Activated T-helper 17 cell treated with anti-CD3 and anti-CD28 coated beads, Interleukin-2, amount 50 U/mL, for 72 hours (primary cell): ENCODE measurements at places on chromosomes 11 and 22.

DNA sequence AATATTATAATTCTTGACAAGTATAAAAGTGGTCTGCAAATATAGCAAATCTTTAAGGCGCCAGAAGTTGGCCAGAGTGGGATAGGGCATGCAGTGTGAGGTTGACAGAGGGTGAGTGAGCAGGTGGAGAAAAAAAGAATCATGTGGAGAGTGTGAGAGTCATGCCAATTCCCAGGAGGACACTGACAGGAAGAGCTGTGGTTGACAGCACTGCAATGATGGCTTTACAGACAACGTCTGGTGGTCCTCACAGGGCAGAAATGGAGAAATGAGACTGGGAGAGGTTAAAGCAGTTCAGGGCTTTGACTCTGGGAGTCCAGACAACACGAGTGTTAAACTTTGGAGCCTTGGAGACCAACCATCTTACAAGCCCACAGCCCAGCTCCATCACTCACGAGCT lies 34.9 kb downstream of the SERPIND1 start:
- ATAC-seq = no peak

DNA sequence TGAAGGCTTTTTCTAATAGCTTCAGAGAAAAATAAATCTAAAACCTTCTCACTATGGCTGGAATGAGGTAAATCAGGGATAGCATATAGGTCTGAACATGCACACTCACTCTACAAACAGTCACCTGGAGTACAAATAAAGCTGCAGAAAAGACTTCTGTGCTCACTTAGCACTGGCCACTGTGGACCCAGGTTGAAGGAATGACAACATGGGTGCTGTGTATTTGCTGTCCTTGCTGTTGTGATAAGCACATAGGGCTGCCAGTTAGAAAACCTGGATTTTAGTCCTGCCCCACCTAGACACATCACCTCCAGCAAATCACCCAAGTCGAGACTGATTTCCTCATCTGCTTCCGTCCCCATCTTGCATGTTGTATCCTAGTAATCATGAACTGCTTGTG lies 51.2 kb downstream of the FZD4 start:
- ATAC-seq = no peak

DNA sequence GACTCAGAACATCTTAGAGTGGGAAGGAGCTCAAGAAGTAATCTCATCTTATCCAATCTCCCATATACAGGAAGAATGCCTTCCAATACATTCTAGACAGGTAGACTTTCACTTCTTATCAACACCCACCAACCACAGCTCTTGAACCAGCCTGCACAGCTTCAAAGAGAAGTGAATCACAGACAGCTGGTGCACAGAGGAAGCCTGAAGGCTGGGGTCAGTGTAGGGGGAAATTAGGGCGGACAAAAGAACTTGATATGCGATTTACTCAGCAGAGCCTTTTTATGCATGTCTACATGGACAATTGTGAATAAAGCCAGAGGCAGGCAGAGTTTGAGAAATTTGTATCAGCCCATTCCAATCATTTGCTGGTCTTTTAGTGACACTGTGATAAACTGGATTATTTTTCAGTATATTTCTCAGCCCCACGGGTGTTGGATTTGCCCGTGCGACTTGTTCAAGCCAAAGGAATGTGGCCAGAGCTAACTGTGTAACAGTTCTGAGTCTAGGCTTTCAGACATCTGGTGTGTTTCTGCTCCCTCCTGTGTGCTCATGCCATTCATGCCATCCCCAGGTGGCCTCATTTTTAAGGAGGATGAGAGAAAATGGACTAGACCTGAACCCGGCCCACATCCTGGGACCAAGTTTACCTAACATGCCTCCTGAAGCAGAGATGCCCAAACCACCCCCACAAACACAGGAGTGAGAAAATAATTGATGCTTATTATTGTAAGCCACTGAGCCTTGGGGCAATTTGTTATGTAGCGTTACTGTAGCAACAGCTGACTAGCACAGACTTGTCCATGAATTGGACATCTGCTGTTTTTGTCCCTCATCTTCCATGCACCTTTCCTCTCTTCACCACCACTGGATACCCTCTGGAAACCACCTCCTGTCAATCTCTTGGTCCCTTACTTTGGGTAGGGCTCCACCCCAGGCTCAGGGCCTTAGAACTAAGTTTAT lies 137.5 kb upstream of the HSD17B12 start:
- ATAC-seq = no peak

- ATAC-seq = peak; percentile 92
Measured at GRCh38 chr22:40519284-40519947, 117.1 kb downstream of the MRTFA start.

DNA sequence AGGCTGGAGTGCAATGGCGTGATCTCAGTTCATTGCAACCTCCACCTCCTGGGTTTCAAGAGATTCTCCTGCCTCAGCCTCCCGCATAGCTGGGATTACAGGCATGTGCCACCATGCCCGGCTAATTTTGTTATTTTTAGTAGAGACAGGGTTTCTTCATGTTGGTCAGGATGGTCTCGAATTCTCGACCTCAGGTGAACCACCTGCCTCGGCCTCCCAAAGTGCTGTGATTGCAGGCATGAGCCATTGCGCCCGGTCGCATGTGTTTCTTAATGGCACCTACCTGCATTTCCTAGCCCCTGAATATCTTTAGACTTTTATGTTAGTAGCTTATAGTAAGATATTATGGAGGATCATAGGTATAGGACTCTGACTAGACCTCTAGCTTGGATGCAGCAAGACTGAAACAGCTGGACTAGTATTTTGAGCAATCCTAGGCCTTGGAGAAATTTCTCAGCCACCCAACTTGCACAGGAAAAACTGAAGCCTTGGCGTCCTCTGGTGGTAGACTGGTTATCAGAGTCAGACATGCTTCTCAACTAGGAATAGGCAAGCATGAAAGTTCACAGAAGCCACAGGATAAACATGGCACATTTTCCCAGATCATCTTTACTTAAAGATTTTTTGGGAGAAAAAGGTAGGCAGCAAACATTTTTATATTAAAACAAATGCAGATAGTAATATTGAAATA lies 22.7 kb upstream of the C1QTNF4 start:
- no peak for ATAC-seq

- ATAC-seq = no peak
Measured at GRCh38 chr11:31687256-31687655, 123.9 kb downstream of the PAX6 start.

DNA sequence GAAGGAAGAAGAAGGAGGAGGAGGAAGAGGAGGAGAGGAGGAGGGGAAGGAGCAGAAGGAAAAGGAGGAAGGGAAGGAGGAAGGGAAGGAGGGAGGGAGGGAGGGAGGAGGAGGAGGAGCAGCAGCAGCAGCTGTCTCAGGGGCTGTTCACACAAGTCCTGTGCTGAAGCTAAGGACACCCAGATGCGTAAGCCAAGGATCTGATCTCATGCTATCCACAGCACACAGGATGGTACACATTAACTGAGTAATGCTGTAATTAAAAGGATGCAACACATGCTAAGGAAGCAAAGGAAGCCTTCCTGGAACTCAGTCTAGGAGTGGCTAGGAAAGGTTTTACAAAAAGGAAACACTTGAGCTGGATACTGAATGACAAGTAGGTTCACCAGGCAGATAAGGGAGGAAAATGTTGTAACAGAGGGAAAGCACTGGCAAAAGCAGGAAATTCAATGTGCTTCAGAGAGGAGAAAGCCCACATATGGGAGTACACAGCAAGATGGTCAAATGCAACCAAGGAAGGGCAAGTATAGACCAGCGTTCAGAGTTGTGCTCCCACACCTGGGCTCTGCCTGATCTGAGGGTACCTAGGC lies 32.0 kb downstream of the TRIM66 start:
- ATAC-seq = no peak

DNA sequence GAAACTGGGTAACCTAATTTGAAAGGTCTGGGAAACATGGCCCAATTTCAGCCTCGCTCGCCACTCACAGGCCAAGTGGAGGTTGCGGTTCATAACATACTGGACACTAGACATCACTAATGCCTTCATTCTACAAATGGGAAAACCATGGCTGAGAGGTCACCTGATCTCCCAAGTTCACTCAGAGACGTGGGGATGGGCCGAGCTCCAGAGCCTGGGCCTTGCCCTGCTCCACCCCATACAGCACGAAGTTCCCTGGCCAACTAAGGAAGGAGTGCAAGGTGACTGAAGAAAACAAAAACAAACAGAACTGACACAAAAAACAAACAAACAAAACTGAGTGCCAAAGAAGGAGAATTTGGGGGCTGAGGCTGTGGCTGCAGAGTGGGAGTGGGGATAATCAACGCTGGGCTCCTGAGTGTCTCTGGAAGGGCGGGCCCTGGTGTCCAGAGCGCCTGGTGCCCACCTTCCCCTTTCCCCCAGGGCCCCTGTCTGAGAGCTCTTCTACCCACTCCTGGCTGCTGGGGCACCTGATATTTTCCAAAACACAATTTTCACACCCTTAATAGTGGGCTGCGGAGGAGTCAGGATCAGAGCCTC lies 46.5 kb upstream of the ADA2 start:
- no peak for ATAC-seq

GRCh38 chr11:120950880-120951279 lies 73.0 kb upstream of the TBCEL start:
- ATAC-seq = no peak

GRCh38 chr11:112289588-112290492 lies 29.2 kb upstream of the PLET1 start:
- ATAC-seq = peak; percentile 92

GRCh38 chr11:45260071-45260470 lies 26.1 kb downstream of the SYT13 start:
- no peak for ATAC-seq

DNA sequence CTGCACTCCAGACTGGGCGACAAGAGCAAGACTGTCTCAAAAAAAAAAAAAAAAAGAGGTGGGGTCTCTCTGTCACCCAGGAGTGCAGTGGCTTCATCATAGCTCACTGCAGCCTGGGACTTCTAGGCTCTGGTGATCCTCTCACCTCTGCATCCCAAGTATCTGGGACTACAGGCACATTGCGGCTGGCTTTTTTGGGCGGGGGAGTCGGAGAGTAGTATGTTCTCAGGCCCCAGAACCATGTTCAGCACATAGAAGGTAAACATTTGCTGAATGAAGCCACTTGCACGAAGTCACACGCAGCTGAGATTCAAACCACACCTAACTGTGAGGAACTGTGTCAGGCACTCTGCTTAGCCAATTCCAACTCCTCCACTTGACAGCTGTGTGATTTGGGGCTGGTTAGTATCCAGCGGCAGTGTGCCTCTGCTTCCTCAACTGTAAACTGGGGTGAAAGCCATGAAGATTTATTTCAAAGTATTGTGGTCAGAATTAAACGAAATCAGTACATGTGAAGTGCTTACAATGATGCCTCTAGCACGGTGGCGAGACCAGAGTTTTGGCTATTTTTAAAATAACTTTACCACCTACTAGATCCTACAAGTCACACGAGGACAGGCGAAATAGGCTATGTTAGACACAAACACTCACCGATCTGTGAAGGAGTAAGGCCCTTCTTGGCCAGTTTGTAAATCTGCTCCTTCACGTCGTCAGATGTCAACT lies 789 bp downstream of the RPS13 start:
- no peak for ATAC-seq

GRCh38 chr22:39996732-39997131 lies 2.0 kb downstream of the FAM83F start:
- ATAC-seq = no peak

DNA sequence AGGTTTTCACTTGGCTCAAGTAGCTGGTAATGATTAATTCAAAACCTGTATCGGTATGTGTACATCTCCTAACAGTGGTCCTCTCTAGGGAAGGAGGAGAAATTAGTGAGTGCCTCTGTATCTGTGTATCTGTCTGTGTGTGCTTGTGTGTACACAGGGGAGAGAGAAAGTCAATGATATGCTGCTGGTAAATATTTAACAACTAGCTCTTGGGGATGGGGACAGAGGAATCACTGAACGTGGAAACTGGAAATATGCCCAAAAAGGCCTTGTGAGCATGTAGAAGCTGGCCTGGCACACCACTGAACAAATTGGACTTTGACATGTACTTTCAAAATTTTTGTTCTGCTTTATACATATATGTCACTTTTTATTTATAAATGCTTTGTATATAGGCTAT lies 214.0 kb upstream of the SYN3 start:
- no peak for ATAC-seq

- ATAC-seq = no peak
Measured at GRCh38 chr11:20790622-20791021, 121.2 kb downstream of the NELL1 start.
